ENCODE measurements at places on chromosomes 2 and 18. TPM values are rescaled to one million over a fixed set of nuclear protein-coding genes. Genes with fewer than 3 reads are reported as not detected.

The KCNK3 gene
- total RNA-seq = 0.09 TPM

The IL1B gene
- total RNA-seq = 0.09 TPM

The SIX3 gene
- not detected for total RNA-seq

The XDH gene
- not detected for total RNA-seq

The IL36A gene
- total RNA-seq = not detected

The CRYGC gene
- total RNA-seq = not detected

The CD8B gene
- not detected for total RNA-seq
